ENCODE measurements at places on chromosomes 7 and 10.

- no peak for DNase-seq
Observed at GRCh38 chr7:100603726-100604027, 1.5 kb downstream of the PCOLCE start.

DNA sequence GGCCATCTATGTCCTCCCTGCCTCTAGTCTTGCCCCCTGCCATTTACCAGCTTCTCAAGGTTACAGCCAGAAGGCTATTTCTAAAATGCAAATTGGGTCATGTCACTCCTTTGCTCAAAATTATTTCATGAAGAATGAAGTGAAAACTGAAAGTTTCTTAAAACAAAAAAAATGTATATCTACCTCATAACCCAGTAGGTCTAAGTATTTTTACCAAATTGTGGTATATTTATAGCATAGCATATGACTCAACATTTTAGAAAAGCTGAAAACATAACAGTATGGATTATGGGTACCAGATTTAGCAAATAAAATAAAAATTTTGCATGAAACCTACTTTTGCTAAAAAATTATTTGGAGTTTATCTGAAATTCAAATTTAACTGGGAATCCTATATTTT, 78.4 kb downstream of the SLC16A9 start:
- DNase-seq: no peak

DNA sequence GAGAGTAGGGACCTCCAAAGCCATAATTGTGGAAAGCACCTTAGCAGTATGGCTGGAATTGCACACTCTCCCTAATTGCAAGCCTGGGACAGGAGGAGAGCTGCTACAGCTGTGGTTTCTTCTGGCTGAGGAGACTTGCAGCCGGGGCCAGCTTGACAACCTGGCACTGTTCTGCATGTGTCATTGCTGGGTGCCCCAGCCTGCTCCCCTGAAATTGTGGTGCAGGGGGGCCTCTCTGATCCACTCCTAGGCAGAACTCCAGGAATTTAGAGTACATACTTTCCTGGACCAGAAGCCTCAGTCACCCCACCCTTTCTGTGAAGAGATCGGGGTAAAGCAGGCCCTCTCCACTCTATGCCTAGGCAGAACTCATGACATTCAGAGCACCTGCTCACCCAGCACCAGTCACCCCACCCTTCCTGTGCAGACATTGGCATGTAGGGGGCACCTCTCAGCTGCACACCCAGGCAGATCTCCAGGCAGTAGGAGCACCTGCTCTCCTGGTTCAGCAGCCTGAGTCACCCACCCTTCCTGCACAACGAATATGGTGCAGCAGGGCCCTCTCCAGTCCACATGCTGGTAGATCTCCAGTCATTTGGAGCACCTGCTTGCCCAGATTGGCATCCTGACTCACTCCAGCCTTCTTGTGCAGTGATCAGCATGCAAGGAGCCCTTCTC, 34.4 kb upstream of the DYNC1I1 start:
- DNase-seq: no peak

DNA sequence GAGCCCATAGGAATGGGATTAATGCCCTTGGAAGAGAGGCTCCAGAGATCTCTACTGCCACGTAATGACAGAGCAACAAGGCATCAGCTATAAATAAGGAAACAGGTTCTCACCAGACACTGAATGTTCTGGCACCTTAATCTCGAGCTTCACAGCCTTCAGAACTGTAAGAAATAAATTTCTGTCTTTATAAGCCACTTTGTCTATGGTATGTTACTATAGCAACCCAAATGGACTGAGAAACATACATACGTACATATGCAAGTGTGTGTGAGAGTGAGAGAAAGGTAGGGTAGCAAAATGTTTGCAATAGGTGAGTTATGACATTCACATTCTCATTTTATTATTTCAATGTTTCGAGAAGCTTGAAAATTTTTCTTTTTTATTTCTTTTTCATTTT, 22.1 kb upstream of the HTR5A start:
- no peak for DNase-seq

DNA sequence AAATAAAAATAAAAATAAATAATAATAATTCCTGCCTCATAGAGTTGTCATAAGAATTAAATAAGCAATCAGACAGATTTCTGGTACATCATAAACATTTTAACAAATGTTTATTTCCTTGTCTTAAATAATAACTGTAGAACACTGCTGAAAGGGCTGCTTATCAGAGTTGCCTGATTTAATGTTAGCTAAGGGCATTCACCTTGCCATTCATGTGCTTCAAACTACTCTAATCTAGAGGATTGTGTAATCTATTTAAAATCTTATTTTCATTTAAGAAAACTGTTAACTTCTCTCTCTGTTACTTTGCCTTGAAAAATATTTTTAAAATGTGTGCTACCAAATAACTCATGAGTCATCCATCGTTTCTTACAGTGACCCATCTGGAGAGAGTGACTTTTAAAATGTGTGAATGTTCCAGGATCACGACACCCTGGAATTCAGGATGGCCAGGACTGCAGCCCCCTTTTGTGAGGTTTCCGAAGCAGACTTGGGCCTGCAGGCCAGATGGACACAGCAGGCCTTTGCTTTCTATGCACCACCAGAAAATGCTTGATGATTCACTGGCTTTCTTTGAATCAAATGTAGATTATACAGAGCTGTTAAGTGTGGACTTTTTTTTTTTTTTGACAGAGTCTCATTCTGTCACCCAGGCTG, 109.1 kb upstream of the TNS3 start:
- DNase-seq: no peak

DNA sequence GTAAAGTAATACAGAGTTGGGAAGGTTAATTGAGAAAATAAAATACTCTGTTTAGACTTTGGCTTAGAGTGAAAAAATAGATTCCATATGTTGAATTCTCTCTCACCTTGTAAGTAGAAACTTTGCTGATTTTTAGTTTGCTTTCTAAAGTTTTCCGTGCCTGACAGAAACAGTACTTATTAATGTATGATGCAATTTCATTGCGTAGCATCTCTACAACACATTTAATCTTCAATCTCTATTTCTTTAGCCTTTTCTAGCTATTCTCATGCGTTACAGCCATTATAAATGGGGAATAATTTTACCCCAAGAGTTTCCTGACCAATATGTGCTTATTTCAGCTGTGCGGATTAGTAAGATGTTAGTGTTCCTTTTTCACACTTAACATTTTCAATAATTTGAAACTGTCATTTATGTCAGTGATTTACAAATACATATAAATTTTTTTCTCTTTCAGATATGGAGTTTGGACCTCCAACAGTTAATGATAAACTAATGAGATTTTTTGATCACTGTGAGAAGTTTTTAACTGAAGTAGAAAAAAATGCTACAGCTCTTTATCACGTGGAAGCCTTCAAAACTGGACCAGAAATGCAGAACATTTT, 3.3 kb downstream of the MINPP1 start:
- no peak for DNase-seq

GRCh38 chr10:74814797-74815196, 11.6 kb upstream of the KAT6B start:
- no peak for DNase-seq

DNA sequence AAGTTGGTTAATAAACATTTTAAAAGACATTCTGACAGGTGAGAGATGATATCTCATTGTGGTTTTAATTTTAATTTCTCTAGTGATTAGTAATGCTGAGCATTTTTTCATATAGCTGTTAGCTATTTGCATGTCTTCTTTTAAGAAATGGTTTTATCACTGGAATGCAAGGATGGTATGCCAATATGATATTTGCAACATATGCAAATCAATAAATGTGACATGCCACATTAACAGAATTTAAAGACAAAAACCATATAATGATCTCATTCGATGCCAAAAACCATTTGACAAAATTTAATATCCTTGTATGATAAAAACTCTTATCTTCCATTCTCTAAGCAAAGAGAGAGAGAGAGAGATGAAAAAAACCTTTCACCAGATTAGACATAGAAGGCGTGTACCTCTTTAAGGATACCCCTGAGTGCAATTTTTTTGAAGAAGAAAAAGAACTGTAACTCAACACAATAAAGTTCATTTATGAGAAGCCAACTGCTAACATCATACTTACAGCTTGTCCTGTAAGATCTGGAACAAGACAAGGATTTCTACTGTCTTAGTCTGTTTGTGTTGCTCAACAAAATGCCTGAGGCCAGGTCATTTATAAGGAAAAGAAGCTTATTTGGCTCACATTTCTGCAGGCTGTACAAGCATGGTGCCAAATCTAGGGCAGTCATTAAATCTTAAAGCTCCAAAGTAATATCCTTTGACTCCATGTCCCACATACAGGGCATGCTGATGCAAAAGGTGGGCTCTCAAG, 39.7 kb upstream of the ZMYND11 start:
- DNase-seq: no peak

- DNase-seq: no peak
Observed at GRCh38 chr10:131816941-131817700, 83.7 kb upstream of the PPP2R2D start.

DNA sequence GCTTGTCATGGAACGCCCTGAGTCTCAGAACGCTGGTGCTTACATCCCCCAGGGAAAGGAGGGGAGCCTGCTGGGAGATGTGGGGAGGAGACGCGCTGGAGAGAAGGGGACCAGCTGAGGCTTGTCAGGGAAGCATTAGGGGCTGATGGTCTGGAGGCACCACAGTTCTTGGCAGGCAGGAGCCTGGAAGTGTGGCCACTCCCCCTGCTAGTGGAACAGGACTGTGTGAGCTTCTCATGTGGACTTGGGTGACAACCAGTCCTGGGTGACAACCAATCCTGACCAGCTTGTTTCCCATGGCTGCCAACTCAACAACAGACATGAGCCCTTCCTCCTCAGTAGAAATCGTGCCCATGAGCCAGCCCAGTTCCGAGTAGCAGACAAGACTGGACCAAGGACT, 87.8 kb downstream of the SPDYE5 start:
- no peak for DNase-seq

DNA sequence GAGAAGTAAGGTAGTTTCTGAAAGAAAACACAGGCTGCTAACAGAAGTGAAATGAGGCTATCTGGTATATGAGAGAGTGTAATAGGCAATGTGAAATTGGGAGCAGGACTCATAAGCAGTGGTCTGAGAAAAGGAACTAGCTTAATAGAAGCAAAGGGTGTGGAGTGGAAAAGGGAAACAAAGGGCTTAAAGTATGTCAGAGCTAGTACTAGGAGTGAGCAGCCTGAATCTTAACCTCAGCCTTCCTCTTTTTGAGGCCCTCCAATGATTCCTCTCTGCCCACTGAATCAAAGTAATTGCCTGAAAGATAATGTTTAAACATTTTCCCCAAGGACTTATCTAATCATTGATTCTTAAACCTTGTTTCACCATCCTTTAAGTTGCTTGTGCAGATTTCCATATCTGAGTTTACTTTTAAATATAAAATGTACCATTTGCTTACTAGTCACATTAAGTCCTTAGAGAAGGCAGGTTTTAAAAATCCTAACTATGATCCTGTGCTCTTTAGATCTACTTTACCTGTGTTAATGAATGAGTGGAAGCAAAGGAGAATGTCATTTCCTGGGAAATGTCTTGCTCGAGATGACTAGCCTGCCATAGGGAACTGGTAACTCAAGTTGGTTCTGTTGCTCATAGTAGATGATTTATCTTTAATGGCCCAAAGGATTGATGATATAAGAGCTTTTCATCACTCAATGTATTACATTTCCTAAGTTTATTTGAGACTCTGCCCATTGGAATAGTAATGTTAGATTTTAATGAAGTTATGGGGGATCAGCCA, 155.0 kb downstream of the SKAP2 start:
- no peak for DNase-seq

DNA sequence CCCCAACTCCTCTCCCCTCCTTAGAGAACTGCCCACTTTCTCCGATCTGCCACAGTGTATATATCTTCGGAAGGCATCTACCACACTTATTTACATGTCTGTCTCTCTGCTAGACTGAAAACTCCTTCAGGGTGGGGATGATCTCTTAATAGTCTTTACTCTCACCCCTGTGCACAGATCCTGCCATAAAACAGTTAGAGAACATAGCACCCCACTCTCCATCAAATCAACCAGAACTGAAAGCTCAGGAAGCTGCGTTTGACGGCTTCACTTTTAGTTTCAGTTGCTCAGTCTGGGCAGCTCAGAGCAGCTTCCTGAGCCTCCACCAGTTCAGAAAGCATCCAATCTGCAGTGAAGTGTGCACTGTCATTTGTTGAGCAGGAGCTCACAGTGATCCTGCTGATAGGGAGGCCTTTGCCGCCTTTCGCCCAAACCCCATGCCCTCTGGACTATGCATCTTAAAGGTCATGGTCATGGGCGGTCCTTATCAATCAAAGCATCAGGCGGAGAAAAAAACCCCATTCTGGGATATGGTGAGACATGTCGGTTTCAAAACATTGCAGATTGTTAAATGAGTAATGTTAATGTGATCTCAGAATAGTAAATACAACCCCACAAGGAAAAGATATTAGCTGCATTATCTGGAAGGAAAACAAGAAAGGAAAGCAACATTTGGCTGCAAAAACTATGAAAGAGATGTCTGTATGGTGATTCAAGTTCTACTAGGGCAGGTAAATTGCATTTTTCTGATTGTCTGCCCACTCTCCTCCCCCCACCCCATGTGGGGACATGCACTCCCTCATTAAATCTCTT, 167.1 kb upstream of the ADO start:
- no peak for DNase-seq

DNA sequence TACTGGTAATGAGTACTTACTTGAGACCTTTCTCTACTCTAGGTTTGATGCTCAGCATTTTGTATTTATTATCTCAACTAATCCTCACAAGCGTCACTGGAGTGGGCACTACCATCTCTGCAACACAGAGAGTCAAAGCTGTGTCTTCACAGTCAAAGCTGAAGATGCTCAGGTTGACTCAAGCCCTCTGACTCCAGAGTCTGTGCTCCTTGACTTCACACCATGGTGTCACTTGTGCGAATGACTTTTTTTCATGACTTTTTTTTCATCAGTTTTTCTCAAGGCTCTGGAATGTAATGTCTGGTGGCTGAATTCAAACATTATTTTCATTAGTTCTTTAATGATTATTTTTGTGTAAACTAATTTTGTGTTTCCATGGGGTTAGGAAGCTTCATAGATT, 30.4 kb upstream of the TARP start:
- no peak for DNase-seq

GRCh38 chr7:17044396-17044795, 162.6 kb upstream of the AGR3 start:
- no peak for DNase-seq

DNA sequence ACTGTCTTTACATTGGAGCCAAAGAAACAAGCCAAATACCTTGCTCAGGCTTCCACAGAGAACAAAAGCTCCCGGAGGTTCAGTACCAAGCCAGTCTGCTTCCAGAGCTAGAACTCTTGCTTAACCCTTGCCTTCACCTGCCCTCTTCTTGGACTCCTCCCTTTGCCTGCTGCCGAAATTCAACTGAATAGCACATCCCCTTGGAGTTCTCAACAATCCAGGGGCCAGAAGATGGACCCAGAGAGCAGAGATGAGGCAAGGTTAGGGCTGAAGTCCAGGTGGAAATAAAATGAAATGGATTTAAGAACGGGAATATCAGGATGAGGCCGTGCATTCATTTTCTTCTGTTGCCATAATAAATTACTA, 876 bp upstream of the PIK3AP1 start:
- DNase-seq: no peak
